ENCODE measurements at places on chromosomes 16 and 17.

DNA sequence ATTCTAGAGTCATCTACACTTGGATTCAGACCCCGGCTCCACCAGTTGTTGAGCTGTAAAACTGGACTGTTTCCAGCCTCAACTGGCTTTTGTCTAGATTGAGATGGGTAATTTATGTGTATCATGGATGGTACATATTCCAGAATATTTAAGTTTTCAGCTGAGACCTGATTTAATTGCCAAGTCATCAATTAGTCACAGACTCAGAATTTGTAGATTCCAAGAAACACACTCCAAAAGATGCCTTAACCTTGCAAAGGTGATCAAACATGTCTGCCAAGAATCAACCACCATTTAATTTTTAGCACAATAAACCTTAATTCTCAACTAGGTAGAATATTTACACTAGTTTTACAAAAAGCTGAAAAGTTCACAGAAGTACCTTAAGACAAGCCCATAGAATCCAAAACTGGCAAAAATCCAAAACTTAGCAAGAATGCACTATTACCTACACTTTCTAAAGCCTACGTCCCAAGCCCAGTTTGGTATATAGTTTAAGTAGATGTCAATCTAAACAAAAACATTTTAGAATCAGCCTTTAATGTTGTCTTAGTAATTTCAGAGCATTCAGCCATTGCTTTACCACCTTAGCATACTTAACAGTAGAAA lies 17.7 kb downstream of the SIAH1 start:
- no peak for DNase-seq

- no peak for DNase-seq
Observed at GRCh38 chr16:2706085-2706484, 13.9 kb downstream of the PRSS27 start.

DNA sequence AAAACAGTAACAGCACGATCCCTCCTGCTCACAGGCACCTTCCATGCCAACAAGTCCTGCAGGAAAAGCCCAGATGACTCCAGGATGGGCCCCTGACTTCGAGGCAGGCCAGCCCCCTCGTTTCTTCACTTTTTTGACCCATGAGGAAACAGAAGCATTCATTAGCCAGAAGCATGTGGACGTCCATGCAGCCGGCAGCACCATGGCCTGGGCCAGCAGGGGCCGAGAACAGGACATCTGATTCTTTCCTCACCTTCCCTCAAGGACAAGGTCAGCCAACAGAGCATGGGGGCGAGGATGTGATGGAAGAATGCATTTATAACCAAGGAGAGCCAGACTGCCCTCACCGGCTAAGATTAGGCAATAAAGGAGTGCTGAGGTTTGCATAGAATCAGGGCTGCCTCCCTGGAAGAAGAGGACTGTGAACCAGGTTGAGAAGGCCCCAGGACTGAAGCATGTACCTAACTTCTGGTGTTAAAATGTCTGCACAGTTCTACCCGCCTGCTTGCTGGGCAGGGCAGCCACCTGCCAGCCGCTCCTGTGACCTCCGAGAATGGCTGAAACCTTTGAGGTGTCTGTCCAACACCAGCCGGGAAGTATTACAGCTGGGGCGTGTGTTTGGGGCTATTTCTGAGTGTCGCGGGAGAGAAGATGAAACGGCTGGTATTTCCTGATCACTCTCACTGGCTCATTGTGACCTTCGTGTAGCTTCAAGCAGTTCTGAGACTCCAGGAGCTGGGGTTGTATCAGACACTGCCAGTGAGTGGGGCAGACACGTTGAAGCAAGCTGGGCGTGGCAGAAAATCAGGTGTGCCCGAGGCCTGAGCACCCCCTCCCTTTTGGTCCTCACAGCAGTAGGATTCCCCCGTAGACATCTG lies 94.0 kb upstream of the TNRC6C start:
- no peak for DNase-seq

DNA sequence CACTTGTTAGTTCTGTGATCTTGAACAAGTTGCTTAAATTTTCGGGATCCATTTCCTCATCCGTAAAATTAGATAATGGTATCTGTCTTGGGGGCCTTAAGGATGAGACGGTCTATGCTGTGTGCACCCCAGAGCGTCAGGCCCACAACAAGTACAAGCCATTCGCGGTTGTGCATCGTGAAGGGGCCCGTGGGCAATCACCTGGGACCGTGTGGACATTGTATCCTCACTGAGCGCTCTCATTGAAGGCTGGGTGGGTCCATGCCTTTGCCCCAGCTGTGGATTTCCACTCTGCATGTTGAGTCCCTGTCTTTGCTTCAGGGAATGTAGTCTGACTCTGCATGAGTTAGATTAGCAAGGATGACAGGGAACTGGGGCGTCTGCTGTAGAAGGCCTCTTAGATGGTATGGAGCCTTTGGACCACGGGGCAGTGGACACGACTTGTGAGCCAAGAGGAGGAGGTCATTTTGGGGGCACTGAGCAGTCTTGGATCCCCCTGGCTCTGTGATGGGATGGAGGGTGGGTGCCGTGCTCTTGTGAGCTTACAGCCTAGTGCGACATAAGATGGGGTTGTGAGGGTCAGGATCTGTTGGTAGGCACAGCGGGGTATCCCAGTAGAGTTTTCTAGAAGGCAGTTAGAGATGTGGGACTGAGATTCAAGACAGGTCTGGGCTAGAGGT lies 89.5 kb downstream of the SNX29 start:
- no peak for DNase-seq

DNA sequence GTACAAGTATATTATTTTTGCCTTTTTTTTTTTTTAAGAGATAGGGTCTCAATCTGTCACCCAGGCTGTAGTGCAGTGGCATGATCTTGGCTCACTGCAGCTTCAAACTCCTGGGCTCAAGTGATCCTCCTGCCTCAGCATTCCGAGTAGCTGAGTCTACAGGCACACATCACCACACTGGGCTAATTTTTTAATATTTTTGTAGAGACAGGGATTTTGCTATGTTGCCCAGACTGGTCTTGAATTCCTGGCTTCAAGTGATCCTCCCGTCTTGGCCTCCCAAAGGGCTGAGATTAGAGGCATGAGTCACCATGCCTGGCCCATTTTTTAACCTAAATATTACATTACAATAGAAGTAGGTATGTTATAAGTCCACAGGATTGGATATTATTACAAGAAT lies 3.2 kb downstream of the TERB1 start:
- DNase-seq = no peak

- DNase-seq = no peak
Observed at GRCh38 chr17:47707056-47707804, 13.3 kb downstream of the TBKBP1 start.

DNA sequence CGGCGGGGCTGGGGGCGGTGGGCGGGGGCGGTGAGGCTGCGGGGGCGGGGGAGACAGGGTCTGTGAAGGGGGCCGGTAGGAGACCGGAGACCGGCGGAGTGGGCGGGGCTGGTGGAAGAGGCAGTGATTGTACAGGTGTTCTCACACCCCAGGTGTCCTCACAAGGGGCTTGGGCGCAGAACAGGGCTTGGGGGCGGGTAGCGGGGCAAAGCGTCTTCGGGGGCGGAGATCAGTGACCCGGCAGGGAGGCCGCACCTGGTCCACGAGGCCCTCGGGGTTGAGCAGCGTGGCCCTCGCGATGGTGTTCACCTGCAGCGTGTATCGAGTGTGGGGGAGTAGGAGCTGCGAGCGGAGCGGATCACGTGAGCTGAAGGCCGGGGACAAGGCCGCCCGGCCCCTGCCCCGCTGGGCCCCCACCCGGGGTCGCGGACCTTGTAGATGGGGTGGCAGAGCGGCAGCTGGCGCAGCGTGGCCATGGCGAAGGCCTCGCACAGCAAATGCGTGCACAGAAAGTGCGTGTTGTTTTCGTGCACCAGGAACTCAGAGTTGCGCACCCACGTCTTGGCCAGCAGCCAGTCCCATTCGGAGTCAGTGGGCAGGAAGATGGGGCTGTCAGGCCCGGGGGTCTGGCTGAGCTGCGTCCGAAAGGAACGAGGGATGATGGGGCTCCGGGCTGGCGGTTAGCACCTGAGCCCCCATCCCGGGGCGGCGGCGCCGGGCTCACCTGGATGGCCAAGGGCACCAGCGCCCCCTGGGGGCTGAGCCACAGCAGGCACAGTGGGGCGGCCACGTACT lies 8.5 kb downstream of the ALOXE3 start:
- DNase-seq = no peak

- DNase-seq = no peak
Observed at GRCh38 chr17:14833201-14833785, 431.8 kb downstream of the PMP22 start.

- DNase-seq = no peak
Observed at GRCh38 chr17:79294459-79295071, 219.9 kb downstream of the ENGASE start.

DNA sequence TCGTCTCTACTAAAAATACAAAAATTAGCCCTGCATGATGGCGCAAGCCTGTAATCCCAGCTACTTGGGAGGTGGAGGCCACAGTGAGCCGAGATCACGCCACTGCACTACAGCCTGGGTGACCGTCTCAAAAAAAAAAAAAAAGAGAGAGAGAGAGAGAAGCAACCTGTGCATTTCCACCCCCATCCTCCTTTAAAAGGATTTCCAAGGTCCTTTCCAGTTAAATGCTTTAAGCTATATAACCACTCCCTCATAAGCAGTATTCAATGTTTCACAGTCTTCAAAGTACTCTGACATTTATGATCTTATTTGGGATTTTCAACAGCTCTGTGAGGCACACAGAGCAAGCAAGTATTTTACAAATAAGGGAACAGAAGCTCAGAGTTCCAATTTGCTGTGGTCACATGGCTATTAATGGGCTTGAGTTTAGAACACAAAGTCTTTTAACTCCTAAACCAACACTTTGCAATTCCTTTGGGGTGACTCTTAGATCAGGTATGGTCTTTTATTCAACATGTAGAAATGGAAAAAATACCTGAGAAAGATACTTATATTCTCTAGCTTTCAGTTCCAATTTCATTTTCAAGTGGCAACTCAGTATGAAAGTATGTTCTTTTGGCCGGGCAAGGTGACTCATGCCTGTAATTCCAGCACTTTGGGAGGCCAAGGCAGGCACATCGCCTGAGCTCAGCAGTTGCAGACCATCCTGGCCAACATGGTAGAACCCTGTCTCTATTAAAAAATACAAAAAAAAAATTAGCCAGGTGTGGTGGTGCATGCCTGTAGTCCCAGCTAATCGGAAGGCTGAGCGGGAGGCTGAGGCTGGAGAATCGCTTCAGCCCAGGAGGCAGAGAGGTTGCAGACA lies 31.3 kb downstream of the SPOP start:
- no peak for DNase-seq

GRCh38 chr16:50040018-50040417 lies 15.0 kb downstream of the CNEP1R1 start:
- DNase-seq = no peak

All from NCI-H2107 (cell line).